Karpas-422 (cell line): ENCODE measurements at places on chromosomes 11 and 22.

- DNase-seq, result no peak
Observed at GRCh38 chr22:22800716-22801115, 86.9 kb upstream of the IGLL5 start.

DNA sequence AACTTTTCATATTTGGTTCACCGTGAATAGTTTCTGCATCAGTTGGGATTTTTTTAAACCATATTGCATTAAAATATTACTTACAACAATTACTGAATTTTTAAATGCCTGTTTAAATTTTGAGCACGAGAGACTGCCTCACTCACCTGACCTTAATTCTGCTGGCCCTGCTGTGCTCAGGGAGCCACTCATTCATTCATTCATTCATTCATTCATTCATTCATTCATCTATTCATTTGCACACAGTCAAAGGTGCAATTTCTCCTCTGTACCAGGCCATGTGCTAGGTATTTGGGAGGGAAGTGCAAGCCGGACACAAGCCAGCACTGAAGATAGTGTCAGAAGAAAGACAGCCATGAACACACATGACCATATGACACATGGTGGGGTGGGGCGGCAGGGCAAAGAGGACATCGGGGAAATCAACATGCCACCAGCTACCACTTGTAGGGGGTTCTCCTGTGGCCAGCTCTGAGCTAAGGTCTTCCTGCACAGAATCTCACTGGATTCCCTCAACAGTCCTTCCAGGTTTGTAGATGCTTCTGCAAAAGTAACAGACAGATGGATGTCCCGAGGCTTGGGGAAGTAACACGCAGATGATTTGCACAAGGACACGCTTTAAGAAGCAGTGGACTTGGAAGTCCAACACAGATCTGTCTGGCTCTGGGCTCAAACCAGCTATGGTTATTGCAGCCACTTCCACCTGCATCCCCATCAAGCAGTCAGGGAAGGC is 568 bp upstream of the CSF2RB start:
- DNase-seq, result no peak

GRCh38 chr22:30002861-30003486 is 77.3 kb upstream of the HORMAD2 start:
- DNase-seq, result no peak

- DNase-seq, result peak; percentile 68
Observed at GRCh38 chr11:43359422-43359818, 700 bp downstream of the TTC17 start.

DNA sequence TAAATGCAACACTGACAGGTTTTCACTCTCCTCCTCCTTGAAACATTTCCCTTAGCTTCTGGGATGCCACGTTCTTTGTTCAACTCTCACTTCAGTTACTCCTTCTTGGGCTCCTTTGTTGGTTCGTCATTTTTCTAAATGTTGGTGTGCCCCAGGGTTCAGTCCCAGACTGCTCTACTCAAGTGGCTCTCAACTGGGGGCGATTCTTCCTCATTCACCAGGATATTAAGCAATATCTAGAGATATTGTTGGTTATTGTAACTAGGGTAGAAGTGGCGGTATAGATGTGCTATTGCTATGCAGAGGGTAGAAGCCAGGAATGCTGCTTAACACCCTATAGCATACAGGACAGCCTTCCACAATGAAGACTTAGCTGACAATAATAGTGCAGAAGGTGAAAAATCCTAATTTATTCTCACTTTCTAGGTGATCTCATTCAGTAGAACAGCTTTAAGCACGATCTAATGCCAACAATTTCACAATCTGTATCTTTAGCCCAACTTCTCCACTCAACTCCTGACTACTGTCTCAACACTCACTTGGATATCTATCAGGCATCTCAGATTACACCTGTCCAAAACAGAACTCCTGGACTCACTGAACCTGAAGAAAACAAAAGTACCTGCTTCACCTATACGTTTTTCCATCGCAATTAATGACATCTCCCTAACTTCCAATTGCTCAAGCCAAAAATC is 4.6 kb downstream of the NUP160 start:
- no peak for DNase-seq

- DNase-seq, result no peak
Observed at GRCh38 chr22:42365111-42365865, 66.9 kb downstream of the NFAM1 start.

GRCh38 chr11:32115446-32115845 is 24.6 kb downstream of the RCN1 start:
- no peak for DNase-seq

- no peak for DNase-seq
Observed at GRCh38 chr22:38924347-38924952, 33.0 kb upstream of the APOBEC3A start.

DNA sequence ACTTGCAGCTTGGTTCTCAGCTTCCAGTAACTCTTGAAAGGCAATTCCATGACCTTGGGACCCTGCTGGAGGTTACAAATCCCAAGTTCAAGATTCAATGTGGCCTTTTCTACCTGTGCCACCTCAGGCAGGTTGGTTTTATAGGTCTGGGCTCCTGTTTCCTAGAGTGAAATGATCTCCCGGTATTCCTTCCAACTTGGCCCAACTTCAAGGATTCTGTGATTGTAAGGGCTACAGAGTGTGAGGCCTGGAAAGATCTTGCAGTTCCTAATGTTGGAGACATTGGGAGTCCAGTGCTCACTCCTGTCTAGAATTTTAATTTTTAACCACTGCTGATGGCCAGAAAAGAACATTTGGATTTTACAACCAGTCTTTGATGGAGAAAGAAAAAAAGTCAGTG is 91.6 kb downstream of the LDLRAD3 start:
- DNase-seq, result no peak

- DNase-seq, result peak; percentile 58
Observed at GRCh38 chr11:63901660-63902059, 15.3 kb downstream of the RCOR2 start.

GRCh38 chr11:2305140-2305778 is 3.4 kb downstream of the TSPAN32 start:
- DNase-seq, result peak; percentile 91

- DNase-seq, result no peak
Observed at GRCh38 chr11:32280339-32280738, 155.0 kb downstream of the WT1 start.

DNA sequence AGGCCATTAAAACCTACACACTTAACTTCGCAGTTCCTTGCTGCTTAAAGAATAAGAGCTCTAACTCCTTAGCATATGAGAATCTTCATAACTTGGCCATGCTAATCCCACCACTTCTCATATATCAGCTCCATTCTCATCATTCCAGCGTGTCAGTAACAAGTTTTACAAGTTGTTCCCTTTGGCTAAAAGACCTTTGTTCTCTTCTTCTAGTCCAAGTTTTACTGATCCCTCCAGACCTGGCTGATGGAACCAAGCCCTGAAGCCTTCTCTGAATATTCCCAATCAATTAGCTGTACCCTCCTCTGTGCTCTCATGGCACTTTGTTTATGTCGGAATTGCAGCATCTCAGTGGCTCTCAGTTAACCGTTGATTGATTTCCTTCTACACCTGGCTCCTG is 35.8 kb downstream of the GAB2 start:
- DNase-seq, result no peak
